ENCODE measurements at places on chromosomes 3 and 15.

GRCh38 chr15:74630284-74631086 lies 14.8 kb downstream of the CLK3 start:
- DNase-seq: no peak

DNA sequence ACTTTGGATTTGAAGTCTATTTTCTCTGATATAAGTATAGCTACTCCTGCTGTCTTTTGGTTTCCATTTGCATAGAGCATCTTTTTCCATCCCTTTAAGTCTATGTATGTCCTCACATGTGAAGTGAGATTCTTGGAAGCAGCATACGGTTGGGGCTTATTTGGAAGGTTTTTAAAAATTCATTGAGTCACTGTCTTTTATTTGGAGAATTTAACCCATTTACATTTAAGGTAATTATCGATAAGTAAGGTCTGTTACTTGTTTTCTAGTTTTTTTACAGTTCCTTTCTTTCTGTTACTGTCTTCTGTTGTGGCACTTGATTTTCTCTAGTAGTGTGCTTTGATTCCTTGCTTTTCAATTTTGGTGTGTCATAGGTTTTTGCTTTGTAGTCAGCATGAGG lies 14.0 kb downstream of the RUBCN start:
- no peak for DNase-seq

- no peak for DNase-seq
These were observed 364.6 kb upstream of the ZNF385D start for GRCh38 chr3:22115581-22115980.

GRCh38 chr3:58200846-58201355 lies 9.9 kb downstream of the DNASE1L3 start:
- no peak for DNase-seq

DNA sequence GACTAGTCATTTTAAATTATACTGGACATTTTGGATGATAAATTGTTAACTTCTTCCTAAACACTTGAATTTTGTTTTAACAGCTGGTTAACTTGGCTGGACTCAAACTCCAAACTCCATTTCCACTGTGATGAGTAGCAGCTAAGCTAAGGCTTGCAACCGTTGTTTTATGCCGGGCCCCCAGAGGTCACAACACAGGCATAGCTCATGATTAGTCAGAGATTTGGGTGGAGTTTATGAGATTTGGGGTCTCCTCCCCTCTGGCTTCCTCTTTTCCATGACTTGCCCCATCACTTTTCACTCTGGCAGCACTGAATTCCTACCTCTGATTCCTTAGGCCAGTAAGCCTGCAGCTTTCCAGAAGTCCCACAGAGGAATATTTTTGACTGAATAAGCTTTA lies 12.8 kb downstream of the THAP10 start:
- DNase-seq: no peak

GRCh38 chr15:100721758-100722550 lies 119.6 kb downstream of the ASB7 start:
- no peak for DNase-seq

Measured in stimulated activated CD4-positive, alpha-beta T cell treated with anti-CD3 and anti-CD28 coated beads, Interleukin-1b, Interleukin-23, amount 100 ng/mL, for 48 hours (primary cell).